ENCODE measurements at places on chromosomes 16 and 17.

DNA sequence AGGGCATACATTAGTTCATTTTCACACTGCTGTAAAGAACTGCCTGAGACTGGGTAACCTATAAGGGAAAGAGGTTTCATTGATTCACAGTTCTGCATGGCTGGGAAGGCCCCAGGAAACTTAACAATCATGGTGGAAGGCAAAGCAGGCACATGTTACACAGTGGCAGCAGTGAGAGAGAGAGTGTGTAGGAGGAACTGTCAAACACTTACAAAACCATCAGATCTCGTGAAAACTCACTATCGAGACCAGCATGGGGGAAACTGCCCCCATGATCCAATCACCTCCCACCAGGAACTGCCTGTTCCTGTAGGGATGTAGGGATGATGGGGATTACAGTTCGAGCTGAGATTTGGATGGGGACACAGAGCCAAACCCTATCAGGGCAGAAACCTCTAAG, 17.2 kb downstream of the NUBP1 start:
- no peak for DNase-seq

GRCh38 chr16:78656887-78657286, 557.4 kb downstream of the WWOX start:
- DNase-seq, result no peak

GRCh38 chr17:28717578-28718332, at the start of gene RAB34:
TSS of gene RAB34 (minus strand) at chr17:28717868. CDS start at chr17:28717266, 602 bp downstream.
- no peak for DNase-seq

GRCh38 chr16:86019446-86020047, 120.6 kb downstream of the IRF8 start:
- DNase-seq, result no peak

GRCh38 chr17:49775546-49776260, 11.8 kb upstream of the FAM117A start:
- no peak for DNase-seq

DNA sequence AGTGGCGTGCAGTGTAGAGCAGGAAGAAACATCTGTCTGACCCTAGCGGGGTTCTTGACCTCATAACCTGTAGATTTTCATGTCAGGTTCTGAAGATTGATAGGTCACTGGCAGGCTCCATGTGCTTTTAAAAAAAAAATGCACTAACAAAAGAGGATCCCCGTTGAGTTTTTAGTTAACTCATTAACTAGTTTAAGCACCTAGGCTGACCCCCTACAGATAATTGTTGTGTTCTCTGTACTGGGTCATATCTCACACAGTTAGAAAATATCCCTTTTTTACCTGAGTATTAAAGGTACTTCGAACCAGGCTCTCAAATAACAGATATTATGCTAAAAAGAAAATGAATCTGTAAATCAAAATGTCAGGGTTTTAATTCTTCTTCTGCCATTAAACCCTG, 676.6 kb downstream of the CDH11 start:
- DNase-seq, result no peak

DNA sequence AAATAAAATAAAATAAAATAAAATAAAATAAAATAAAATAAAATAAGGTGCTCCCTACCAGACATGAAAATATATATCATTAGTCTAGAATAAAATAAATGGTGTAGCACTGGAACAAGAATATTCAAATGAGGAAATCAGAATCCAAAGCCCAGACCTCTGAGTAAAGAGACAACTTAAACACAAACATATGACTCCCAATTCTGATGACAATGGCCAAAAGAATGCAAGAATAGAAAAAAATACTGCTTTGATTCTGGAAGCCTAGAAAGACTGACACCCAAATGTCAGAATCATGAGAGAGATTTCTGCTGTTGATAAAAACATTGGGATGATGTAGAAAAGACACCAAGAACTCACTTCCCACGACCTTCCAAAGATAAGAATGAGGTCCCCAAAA, 27.9 kb downstream of the MYOCD start:
- no peak for DNase-seq

DNA sequence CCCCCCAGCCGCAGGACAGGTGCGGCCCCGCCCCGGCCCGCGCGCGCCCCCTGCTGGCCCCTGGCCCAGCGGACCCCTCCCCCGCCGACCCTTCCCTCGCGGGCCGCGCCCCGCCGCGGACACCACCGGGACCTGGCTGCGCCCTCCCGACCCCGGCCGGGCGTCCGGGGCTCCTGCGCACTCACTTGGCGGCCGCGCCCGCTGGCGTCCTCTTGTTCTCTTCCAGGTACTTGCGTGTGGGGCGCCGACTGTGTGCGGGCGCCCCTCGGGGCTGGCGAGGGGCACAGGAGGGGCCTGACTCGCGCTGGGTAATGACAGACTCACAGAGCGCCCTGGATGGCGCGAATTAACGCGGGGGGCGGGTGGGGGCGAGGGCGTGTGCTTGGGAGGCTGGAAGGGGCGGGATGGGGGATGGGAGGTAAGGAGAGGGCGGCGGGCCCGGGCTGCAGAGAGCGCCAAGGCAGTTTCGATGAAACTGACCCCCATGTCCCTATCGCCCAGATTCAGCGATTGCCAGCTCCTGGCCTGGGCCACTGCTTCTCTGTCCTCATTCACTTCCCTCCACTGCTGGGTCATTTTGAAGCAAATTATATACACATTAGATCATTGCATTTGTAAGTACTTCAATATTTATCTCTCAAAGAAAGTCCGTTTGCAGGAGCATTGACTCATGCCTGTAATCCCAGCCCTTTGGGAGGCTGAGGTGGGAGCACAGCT, 445 bp upstream of the DBNDD1 start:
- no peak for DNase-seq

DNA sequence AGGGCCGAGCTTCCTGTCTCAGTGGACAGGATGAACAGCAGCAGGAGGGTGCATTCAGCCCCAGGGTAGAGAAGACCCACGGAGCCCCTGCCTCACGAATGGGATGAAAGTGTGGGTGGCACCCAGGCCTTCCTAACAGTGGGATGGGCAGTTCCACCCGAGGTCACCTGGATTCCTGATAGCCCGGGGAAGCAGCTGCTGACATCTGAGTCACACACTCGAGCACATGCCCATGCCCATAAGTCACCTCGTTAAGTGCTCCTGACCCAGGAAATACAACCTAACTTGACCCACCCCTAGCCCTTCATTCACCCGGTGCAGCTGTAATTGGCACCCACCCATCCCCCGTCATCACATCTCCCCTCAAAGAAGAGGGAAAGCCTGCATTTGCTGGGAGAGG, 85.3 kb upstream of the FOXF1 start:
- DNase-seq, result no peak

DNA sequence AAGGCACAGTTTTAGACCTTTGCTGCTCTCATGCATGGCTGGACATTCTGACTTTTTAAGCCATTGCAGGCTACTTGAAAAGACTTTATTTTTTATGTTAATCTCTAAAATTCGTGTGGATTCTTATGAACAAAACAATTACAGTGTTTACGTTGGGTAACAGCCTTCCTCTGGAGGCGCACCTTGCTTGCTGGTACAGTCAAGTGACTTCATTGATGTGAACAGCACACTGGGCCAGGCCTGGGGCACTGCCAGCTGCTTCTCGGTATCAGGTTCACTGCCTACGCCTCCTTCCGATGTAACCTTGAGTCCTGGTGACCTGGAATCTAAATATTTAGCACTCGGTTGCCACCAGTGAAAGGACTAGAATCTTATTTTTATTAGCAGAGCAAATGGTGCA, 27.8 kb downstream of the MARCHF10 start:
- peak; percentile 18 for DNase-seq

- DNase-seq, result no peak
These were observed 2.6 kb upstream of the TEDC2 start for GRCh38 chr16:2457267-2457666.

GRCh38 chr16:49811644-49812334, 44.1 kb downstream of the ZNF423 start:
- no peak for DNase-seq

DNA sequence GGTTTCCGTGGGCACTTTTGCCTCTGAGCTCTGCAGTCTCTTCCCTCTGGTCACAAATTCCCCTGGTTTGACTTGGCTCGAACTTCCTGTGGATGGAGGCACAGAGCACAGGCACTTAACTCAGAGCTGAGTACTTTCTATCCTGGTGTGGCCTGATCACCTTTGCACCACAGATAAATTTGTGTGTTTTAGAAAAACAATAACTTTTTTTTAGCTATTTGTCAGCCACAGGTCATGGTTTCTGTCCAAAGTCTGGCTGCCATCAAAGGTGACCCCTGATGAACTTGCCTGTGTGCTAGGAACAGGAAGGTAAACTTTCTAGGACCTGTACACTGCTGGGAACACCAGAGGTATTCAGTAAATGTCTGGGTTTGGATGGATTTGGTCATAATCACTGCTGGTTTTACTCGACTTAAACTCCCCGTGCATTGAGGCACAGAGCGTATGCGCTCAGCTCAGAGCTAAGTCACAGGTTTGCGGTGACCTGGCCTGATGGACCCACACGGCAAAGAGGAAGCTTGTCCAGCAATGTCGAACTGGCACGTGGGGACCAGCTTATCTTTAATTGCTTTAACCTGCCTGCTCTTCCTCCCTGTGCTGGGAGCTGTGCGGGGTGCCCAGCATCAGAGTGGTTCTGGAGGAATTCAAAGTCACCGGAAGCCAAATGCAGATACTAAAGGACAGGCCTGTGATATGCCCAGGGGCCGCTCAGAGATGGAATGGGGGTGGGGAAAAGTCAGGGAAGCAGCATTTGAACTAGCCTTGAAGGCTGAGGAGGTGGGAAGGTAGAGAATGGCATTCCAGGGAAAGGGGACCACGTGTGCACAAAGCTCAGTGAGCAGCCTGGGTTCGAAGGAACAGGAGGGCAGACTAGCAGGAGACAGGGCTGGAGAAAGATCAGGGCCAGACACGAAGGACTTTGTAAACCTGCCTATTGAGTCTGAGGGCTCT, 12.9 kb downstream of the SLC13A5 start:
- no peak for DNase-seq

- DNase-seq, result no peak
These were observed 428.8 kb downstream of the WWOX start for GRCh38 chr16:78528265-78528664.

- no peak for DNase-seq
These were observed 658 bp downstream of the CACNG4 start for GRCh38 chr17:66964930-66965800.

- DNase-seq, result no peak
These were observed 115.1 kb downstream of the PRKCB start for GRCh38 chr16:23950898-23951297.

DNA sequence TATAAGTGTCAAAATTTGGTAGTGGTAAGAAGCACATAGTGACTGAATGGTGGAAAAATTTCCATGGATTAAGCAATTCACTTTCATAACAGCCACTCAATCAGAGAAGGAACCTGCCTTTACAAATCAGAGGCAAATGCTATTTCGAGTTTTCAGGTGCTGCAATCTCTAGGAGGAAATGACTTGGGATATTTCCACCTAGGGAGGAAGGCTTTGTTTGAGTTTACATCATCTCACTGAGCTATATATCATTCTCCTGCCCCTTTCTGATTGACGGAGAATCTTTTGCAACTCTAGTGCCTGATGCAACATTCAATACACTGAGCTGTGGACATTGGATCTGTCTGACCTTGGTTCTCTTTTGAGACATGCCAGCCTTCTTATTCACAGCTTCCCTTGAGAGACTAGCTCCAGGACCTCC, 26.3 kb downstream of the MARCHF10 start:
- no peak for DNase-seq

Data from LNCaP clone FGC (cell line).